ENCODE measurements at places on chromosomes 7 and 10.
A peak's percentile ranks its signal among the peaks of the same experiment; 100 is the strongest.

DNA sequence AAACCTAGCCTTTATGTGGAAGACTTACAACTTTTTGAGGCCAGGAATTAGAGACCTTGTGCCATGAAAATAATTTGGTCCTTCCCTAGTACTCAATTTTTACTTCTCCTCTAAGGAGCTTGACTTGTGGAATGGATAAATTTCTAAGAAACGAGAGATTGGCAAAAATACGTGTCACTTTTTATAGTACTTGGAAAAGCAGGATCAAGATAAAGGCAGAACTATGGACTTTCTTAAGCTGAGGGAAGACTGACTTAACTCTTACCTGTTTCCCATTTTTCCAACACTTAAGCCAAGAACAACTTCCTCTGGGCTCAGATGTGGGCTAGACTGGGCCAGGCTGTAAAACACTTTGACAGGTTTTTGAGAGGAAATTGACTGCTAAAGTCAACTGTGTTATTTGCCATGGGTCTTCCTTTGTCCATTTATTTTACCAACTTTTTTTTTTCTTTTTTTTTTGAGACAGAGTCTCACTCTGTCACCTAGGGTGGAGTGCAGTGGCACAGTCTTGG, 2.0 kb upstream of the WBP1L start:
- DNase-seq: no peak

- DNase-seq: peak; percentile 12
Observed at GRCh38 chr10:15898046-15898445, 37.7 kb upstream of the MINDY3 start.

GRCh38 chr7:55593515-55594318, 21.4 kb upstream of the VOPP1 start:
- DNase-seq: peak; percentile 80

- DNase-seq: no peak
Observed at GRCh38 chr7:18558910-18559309, 63.4 kb downstream of the HDAC9 start.

- no peak for DNase-seq
Observed at GRCh38 chr7:33418251-33418701, 288.9 kb downstream of the BBS9 start.

DNA sequence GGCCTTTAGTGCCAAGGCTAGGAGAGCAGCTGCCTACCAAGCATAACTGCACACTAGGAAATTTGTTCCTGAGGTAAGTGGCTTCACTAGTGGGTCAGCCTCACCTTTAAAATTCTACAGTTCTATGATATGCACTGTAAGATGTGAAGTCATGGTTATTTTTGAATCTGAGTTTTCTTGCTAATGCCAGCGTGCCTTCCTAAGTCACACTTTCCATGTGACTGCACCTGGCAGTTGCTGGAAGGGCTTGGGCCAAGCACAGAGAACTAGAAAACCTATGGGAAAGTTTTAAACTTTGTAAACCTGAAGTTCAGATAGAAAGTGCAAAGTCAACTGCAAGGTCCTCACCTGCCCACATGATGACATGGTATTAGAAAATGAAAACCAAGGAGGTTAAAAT, 42.5 kb downstream of the STEAP1B start:
- no peak for DNase-seq

- no peak for DNase-seq
Observed at GRCh38 chr10:114081911-114082583, 38.4 kb downstream of the ADRB1 start.
